ENCODE measurements at places on chromosomes 3 and 15.
A peak's percentile ranks its signal among the peaks of the same experiment; 100 is the strongest.

DNA sequence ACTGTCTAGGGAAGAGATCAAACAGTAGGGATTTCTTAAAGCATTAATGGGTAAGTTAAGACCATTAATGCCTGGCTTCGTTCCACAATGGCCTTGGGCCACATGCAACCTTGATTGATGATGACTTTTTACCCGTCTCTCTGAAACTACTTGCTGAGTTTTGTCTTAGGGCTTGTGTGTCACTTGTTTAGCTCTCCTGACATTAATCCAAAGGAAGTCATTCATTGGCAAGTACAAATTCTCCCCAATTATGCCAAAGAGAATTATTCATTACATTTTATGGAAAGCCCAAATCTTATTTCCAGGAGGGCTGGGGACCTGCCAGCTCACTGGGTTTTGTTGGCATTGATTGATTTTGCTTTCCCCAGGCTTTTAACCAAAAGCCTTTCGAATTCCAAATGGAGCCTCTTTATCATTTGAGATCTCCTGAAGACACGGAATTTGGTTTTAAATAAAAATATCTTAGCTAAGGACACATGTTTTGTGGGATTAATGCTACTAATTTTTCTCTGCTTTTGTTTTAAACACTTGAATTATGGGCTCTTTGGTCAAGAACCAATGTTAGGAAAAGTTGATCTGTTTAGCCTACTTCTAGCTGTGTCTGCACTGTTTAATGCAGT is 40.7 kb downstream of the SERPINI1 start:
- no peak for DNase-seq

GRCh38 chr3:8220291-8220690 is 281.3 kb upstream of the LMCD1 start:
- DNase-seq = no peak

- DNase-seq = no peak
Measured at GRCh38 chr3:121601212-121601812, 8.1 kb downstream of the FBXO40 start.

DNA sequence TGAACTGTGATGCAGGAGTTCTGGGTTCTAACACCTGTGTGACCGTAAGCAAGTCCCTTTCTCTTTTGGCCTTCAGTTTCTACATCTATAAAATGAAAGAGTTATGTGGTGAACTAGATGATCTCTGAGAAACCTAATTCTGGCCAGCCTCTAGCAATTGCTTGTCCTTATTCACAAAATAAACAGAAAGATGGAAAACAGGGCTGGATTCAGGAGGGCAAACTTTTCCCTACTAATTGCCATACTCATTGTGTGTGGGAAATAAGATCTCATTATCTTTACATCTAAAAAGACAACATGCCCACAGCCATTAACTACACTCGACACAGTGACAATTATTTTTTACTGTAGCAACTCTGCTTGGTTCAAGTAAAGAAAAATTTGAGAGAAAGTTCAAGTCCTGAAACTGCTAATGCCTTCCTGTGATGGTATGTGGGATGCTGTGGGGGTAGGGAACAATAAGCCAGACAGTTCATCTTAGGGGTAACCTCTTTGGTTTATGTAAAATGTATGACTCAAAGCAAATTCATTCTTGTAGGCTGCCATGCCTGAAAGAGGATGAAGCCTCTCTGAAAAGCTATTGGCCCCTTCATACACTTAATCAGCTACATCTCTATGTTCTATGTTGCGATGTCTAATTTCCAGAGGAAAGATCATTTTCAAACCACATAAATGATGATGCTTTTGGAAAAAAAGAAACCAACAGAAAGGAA is 177.6 kb upstream of the BCL6 start:
- no peak for DNase-seq

DNA sequence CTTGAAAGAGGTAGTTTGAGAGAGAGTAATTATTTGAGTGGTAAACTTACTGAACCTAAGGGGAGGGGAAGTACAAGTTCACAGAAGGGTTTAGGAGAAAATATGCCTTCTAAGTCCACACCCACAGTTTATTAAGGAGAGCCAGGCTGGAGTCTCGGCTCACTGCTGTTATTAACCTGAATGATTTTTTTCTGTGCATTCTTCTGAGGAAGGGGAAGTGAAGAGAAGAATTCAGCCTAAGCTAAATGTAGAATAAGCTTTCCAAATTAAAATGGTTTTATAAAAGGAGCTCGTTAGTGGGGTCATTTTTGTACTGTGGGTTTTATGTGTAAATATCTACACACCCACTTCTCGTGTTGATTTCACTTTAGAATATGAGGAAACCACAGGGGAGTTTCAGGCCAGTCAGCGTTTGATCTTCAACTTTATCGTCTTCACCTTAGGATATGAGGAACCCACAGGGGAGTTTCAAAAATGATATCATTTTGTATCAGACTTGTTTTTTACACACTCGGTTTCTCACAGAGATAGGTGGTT is 1.5 kb downstream of the WHAMM start:
- no peak for DNase-seq

- no peak for DNase-seq
Measured at GRCh38 chr3:40452057-40452456, 5.1 kb upstream of the RPL14 start.

DNA sequence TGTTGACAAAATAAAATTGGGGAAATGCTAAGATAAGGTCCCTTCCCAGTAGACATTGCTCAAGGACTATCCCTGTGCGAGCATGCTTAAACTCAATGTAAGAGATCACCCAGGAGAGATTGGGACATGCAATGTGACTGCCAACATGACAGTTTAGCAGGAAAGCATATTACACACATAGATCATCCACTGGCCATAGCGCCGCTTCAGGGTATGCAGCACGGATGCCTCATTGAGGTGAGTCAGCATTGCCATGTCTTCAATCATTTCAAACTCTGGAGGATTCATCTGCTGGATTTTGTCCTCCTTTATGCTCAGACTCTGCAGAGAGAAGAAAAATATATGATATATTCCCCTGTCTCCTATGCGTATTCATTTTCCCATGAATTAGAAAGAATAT is 8.9 kb downstream of the MYH15 start:
- DNase-seq = no peak

GRCh38 chr3:172145031-172145686 is 105.8 kb downstream of the FNDC3B start:
- DNase-seq = no peak

GRCh38 chr3:42349765-42350594 is 60.4 kb downstream of the LYZL4 start:
- no peak for DNase-seq

DNA sequence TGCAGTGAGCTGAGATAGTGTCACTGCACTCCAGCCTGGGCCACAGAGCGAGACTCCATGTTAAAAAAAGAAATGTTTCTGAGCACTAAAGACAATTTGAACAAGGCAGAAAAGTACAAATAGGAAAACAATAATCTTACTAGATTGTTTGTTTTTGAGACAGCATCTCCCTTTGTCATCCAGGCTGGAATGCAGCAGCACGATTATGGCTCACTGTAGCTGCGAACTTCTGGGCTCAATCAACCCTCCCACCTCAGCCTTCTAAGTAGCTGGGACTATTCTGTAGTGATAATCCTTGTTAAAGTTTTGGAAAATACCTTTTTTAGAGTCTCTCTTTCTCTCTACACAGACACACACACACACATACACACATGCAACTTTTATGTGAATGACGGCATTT is 107.1 kb downstream of the LPP start:
- DNase-seq = no peak

DNA sequence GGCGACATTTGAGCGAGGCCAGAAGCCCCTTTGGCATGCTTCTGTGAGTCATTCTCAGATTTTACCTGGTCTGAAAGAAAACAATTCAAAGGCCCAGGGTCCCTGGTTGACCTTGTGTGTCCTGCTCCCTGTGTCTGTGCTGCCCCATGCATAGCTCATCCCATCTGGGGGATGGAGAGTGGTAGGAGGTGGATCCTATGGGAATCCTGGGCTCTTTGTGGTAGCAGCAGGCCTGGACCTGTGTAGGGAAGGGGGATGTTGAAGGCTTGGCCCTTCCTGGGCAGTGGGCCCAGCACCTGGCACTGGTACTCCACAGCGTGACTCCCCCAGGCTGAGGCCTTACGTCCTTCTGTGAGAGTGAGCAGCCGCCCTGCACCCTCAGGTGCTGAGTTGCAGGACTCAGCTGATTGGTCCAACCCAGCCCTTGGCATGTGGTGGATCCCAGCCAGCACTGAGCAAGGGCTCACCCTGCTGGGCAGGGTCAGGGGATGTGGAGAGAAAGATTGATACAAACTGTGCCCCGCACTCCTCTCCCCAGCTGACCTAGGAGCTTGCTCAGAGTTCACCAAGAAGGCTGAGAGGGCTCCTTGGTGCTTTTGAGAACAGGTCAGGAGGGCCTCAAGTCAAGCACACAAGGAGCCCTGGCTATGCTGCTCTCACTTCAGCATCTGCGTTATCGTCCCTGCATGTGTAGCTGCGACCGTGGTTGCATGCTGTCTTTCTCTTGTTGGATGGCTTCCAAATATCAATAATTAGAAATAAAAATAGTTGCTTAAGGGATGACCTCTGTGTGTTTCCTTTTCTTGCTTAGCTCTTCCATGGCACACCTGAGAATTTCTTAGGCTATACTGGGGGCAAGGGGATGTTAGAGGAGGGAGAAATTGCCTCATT is 21.4 kb upstream of the JMJD7 start:
- DNase-seq = no peak

- no peak for DNase-seq
Measured at GRCh38 chr3:24254649-24255048, 240.0 kb downstream of the THRB start.

- DNase-seq = no peak
Measured at GRCh38 chr3:147407114-147407497, 763 bp upstream of the ZIC4 start.

DNA sequence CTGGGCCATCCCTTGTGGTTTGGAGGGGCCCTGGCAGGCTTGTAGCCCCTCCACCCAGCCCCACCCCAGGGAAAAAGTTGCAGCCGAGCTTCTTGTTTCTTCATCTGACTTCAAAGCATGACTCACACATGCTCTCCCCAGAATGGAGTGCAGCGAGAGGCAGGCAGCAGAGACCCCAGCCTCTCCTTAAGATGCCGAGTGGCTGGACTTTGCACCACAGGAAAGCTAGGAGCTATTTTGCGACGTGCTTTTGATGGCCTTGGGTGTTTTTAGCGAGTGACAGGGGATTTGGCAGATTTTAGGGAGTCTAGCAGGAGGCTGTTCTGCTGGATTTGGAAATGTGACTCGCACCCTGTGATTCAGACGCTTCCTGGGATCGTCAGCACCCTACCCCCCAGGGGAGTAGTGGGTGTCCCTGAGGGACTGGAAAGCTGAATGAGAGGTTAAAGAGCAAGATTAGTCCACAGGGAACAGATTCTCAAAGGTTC is 14.2 kb downstream of the BAHD1 start:
- DNase-seq = no peak

GRCh38 chr3:146550743-146551510 is 6.5 kb upstream of the PLSCR1 start:
- DNase-seq = no peak

- DNase-seq = no peak
Measured at GRCh38 chr15:77907824-77908751, 169.4 kb downstream of the TBC1D2B start.

- DNase-seq = no peak
Measured at GRCh38 chr15:30953731-30954378, 37.6 kb downstream of the MTMR10 start.

GRCh38 chr3:152269831-152270734 is 1.4 kb downstream of the MBNL1 start:
- DNase-seq = peak; percentile 23

- DNase-seq = no peak
Measured at GRCh38 chr3:95333826-95334225, 1271.0 kb downstream of the NSUN3 start.

DNA sequence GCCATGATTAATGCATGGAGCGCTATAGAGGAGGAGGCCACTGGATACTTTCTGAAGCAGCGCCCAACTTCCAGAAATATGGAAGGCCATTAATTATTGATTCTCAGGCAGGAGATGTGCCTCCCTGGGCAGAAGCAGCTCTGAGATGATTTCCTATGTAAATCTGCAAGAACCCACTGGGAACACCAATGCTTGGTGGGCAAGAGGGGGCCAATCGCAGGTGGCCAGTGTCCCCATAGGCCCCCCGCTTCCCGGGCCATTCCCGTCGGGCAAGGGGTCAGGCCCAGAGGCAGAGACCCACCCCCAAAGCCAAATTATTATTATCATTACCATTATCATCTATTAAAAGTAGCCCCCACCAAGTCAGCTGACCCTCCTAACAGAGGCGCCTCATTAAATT is 288.0 kb upstream of the TLE3 start:
- no peak for DNase-seq

GRCh38 chr3:156787926-156788663 is 38.1 kb upstream of the LEKR1 start:
- no peak for DNase-seq
